ENCODE measurements at places on chromosomes 5 and 9.

GRCh38 chr9:105173306-105173705 is 71.1 kb upstream of the SLC44A1 start:
- no peak for DNase-seq

GRCh38 chr5:151250346-151251000 is 2.5 kb upstream of the GM2A start:
- no peak for DNase-seq

DNA sequence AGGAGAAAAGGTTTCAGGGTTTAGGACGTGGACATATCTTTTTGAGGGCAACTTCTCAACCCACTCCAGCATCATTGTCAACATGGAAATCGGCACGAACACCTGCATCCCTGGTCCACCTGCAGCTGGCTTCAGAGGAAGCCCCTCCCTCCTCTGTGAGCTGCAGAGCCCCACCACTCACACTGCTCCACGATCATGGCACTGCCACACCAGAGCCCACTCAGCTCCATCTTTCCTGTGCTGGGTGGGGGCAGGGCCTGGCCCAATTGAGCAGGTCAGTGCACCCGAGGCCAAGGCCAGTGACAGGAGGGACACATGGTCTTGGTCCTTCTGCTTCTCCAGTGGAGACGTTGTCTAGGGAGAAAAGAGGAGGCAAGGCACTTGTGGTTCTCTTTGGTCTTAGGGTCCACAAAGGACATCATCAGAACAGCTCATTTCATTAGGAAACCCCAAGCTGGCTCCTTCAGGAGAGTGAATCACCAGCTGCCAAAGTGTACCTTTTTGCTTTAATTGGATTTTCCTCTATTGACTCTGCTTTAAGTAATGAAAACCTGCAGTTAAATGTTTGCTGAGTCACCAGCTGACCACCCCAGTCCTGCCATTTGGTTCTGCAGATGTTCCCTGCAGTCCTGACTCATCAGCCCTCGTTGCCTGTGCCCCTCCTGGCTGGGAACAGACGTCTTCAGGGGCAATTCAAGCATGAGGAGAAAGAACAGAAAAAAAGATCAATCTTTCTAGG is 56.2 kb downstream of the UBE2QL1 start:
- DNase-seq = no peak

- no peak for DNase-seq
Observed at GRCh38 chr5:172943906-172944305, 15.3 kb upstream of the RPL26L1 start.

DNA sequence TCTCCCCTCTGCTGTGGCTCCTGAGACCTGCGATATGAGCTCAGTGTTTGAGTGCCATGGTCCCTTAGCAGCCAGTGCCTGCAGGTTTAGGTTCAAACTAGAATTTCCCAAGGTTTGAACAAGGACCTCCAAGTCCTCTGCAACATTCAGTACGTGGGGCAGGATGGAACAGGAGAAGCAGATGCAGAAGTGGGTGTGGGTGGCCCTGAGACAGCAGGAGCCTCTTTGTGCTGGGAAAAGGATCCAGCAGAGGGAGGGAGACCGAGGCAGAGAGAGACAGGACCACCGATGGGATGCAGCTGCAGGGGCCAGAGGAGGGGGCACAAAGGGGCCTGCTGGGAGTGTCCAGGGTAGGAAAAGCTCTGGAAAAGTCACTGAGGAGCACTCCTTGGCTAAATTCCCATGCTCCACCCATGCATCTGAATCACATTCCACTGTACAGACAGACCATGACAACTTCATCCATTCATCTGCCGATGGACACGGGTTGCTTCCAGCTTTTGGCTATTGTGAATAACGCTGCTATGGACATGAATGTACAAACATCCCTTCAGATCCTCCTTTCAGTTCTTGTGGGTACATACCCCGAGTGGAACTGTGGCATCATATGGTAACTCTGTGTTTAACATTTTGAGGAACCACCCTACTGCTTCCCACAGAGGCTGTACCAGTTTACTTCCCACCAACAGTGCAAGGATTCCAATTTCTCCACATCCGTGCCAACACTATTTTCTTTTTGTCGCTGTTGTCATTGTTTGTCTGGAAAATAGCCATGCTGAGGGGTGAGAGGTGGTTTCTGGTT is 26.7 kb upstream of the SUSD3 start:
- no peak for DNase-seq

- DNase-seq = peak; percentile 20
Observed at GRCh38 chr5:17132444-17133083, 84.9 kb upstream of the BASP1 start.

GRCh38 chr5:110727025-110727314 is 499 bp upstream of the TMEM232 start:
- no peak for DNase-seq

- no peak for DNase-seq
Observed at GRCh38 chr5:178544166-178544834, 45.9 kb downstream of the COL23A1 start.

DNA sequence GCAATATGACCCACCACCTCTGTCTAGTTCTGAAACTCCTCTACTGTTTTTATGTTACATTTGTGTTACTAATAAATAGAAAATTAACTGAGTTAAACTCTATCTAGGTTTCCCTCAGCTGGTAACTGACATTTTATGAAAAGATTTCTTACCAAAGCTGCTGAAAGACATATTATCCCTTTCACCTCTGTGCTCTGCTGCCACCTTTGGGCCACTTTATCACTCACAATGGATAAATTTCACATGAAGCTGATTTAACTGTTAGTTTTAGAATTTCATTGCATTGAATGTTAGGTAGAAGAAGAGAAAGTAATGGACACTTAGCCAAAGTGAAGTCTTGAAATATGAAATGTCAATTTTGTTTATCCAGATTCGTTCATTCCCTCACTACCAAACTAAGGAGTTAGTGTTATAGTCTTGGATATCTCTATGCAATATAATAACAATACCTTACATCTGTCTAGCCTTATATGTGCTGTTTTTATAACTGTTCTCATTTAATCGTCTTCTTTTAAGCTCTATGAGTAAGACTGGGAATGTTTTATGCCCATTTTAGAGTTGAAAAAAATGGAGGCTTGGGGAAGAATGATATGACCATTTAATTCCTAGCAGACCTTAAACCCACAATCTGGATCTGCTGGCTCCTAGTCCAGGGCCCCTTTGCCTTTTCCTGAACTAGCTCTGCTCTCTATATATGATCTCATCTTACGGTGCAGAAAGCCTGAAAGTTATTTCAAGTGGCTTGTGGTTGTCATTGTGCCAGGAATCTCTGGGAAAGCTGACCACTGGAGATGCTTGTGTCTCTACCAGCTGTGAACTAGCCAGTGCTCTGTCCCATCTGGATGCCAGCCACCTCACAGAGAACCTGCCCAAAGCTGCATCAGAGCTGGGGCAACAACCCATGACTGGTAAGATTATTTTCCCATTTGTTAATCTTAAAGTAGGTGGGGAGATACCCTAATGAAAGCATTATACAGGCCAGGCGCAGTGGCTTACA is 97.1 kb downstream of the GOLPH3 start:
- DNase-seq = peak; percentile 43

- no peak for DNase-seq
Observed at GRCh38 chr5:67857502-67857901, 358.1 kb upstream of the PIK3R1 start.

DNA sequence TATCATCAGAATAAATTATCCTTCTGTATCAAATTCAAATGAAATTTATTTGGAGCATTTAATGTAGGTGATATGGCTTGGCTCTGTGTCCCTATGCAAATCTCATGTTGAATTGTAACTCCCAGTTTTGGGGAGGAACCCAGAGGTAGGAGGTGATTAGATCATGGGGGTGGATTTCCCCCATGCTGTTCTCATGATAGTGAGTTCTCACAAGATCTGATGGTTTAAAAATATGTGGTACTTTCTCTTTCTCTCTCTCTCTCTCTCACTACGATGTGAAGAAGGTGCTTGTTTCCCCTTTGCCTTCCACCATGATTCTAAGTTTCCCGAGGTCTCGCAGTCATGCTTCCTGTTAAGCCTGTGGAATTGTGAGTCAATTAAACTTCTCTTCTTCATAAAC is 678.4 kb upstream of the RGMB start:
- DNase-seq = no peak

GRCh38 chr5:56078278-56079156 is 83.8 kb upstream of the IL6ST start:
- no peak for DNase-seq

DNA sequence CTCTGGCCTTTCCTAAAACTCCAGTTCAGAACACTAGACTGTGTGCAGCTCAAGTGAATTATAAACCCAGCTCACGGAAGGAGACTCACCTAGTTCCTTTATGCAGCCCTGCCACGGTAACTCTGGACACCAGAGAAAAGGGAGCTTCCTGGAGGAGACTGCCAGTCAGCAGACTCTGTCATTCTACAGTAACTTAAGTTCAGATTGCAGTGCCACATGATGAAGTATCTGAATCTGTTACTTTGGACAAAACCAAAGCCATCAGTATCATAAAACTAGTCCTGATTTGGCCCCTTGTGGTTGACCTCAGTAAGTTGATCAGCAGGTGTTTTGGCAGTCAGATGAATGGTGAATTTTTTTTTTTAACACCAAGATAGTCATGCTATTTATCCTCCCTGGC is 2.7 kb downstream of the MTRR start:
- peak; percentile 50 for DNase-seq

- no peak for DNase-seq
Observed at GRCh38 chr5:36202521-36202961, 39.2 kb downstream of the NADK2 start.

DNA sequence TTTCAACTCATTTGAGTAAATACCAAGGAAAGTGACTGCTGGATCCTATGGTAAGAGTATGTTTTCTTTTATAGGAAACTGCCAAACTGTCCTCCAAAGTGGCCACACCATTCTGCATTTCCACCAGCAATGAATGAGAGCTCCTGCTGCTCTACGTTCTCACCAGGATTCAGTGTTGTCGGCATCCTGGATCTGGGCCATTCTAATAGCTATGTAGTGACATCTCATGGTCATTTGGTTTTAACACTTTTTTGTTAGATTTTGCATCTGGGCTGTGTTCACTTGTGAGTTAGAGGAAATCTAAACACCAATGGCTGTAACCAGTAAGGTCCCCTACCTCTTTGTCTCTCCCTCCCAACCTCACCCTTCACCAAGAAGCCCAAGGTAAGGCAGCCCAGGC is 115.9 kb downstream of the ATPSCKMT start:
- DNase-seq = no peak

GRCh38 chr9:28410411-28410810 is 837.1 kb upstream of the C9orf72 start:
- no peak for DNase-seq

All from activated CD4-positive, alpha-beta T cell treated with anti-CD3 and anti-CD28 coated beads, Interleukin-2, amount 50 U/mL, for 16 hours (primary cell).